ENCODE measurements at places on chromosomes 16 and 17. TPM values are rescaled to one million over a fixed set of nuclear protein-coding genes. Genes with fewer than 3 reads are reported as not detected.
A peak's percentile ranks its signal among the peaks of the same experiment; 100 is the strongest.

- no peaks in the 10 kb centered on the region for H3K27me3 ChIP-seq
- no peak overlapping the region for H3K4me3 ChIP-seq
- no peak for DNase-seq
- H3K27ac ChIP-seq: no peak overlapping the region
- H3K36me3 ChIP-seq: no peaks in the 10 kb centered on the region
Observed at GRCh38 chr17:77002103-77003045, 134.2 kb downstream of the MGAT5B start.

EFCAB5 gene
- 0.37 TPM for total RNA-seq

DNA sequence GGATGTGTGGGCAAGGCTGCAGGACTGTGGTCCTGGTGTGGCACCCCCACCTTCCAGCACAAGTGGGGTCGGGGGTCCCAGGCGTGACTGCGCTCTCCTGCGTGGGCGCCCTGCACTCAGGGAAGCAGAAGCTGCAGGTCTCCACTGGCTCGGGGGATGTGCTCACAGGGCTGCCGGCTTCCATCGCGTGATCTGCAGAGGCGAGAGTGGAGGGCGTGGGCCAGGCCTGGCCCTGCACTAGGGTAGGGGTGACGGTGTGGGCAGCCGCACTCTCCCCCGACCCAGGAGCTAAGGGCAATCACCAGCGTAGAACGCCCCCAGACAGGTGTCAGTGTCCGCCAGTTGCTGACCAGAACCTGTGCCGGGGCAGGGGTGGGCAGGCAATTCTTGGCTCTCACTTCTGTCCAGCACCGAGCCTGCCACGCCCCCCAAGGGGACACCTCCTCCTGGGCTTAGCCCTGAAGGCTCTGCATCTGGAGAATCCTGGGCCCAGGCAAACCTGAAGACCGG lies 32.3 kb downstream of the TNFRSF13B start:
- DNase-seq: no peak
- no peak overlapping the region for H3K27ac ChIP-seq
- H3K4me3 ChIP-seq: no peak overlapping the region
- H3K36me3 ChIP-seq: no peaks in the 10 kb centered on the region
- H3K27me3 ChIP-seq: no peaks in the 10 kb centered on the region

DNA sequence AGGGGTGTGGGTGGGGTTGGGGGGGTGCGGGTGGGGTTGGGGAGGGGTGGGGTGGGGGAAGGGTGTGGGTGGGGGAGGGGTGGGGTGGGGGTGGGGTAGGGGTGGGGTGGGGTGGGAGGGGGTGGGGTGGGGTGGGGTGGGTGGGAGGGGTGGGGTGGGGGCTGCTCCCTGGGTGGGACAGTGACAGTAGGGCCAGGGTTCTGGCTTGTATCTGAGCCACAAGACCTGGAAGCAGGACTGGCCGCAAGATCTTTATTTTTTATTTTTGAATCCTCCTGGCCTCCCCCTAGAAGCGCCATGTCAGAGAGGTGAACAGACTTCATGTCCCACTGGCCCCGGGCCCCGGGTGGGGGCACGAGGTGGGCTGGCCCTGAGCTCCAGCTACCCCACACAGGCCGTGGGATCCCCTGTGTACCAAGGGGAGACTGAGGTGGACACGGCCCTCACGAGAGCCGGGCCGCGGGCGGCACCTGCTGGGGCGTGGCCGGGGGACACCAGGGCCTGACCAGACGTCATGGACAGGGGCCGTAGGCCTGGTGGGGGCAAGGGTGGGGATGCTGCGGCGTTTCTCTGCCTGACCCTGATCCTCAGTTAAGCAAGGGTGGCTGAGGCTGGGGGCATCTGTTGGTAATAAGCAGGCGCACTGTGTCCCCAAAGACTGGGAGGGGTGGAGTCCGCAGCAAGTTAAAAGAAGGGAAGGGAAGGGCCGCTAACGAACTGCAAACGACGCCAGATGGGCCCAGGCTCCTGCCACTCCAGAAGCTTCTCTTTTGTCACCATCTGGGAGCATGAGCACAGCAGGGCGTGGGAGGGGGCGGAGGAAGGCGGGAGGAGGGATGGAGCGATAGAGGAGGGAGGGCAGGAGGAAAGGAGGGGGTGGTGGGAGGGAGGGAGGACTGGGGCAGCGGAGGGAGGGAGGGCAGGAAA lies 22.3 kb upstream of the PABPN1L start:
- no peaks in the 10 kb centered on the region for H3K36me3 ChIP-seq
- no peaks in the 10 kb centered on the region for H3K27me3 ChIP-seq
- H3K4me3 ChIP-seq: no peak overlapping the region
- DNase-seq: no peak
- no peaks in the 10 kb centered on the region for H3K4me1 ChIP-seq

GRCh38 chr17:31832746-31833145 lies 26.3 kb downstream of the COPRS start:
- H3K27ac ChIP-seq: no peak overlapping the region
- no peaks in the 10 kb centered on the region for H3K4me1 ChIP-seq
- H3K4me3 ChIP-seq: no peak overlapping the region

SLC47A2 gene
- total RNA-seq: not detected

DNA sequence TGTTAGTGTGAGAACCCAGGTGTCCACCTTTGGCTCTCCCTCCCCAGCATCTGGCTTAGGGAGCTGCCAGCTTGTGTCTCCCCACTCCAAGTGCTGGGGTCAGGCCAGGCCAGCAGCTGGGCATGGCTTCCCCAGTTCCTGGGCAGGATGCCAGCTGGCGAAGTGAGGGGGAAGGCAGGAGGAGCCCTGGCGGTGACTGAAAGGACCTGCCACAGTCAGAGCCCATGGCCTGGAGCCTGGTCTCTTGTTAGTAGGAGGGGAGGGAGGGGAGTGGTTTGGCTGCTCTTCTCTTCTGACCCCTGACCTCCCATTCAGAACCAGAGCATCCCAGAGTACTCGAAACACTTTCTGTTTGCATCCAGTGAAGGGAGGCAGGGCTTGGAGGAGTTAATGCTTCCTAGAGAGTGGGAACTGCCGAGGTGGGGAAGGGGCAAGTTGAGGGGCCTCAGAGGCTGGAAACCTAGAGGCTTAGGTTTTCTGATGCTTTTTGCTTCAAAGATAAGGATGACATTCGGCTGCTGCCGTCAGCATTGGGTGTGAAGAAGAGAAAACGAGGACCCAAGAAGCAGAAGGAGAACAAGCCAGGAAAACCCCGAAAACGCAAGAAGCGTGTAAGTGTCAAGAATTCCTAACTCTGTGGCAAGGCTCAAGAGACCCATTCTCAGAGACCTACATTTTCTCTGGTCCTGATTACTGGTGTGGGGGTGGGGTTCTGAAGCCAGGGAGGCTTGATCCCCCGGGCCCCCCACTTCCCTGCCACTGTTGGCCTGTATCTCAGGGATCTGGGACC lies 772 bp downstream of the CHD3 start:
- H3K4me3 ChIP-seq: peak overlapping the region; percentile 61
- no peak for DNase-seq
- peaks cover 29% of the 10 kb centered on the region for H3K36me3 ChIP-seq
- H3K27ac ChIP-seq: peak overlapping the region; percentile 91
